ENCODE measurements at places on chromosomes 2 and 18.

DNA sequence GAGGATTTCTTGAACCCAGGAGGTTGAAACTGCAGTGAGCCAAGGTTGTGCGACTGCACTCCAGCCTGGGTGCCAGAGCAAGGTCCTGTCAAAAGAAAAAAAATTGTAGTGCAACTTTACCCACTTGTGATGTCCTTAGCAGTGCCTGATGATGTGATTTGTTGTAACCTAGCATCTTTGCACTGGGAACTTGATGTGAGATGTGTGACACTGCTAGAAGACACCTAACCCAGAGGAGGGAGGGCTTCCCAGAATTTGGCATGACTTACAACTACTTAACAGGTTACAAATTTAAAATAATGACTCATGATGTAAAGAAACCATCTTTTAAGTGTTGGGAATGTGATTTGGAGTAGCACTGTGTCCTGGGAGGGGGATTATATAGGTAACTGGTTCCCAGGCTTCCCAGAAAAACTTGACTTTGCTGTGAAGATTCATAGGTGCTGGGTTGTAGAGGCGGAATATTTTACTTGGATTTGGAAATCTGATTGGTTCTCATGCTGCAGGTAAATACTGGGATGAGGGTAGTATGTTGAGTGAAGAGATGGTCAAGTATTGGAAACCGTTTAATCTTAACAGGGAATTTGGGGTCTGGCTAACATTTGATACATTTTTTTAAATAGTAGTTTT, 3.7 kb downstream of the EEF1B2 start:
- DNase-seq = no peak

GRCh38 chr2:165844216-165844615, 50.2 kb upstream of the GALNT3 start:
- no peak for DNase-seq

- DNase-seq = no peak
These were observed 55.2 kb downstream of the ADCYAP1 start for GRCh38 chr18:959854-960253.

- no peak for DNase-seq
These were observed 540.4 kb upstream of the DSEL start for GRCh38 chr18:68056936-68057335.

GRCh38 chr2:241860184-241861078, 1.7 kb upstream of the PDCD1 start:
- peak; percentile 27 for DNase-seq

GRCh38 chr2:182186132-182186735, 200.6 kb downstream of the PPP1R1C start:
- DNase-seq = peak; percentile 87

DNA sequence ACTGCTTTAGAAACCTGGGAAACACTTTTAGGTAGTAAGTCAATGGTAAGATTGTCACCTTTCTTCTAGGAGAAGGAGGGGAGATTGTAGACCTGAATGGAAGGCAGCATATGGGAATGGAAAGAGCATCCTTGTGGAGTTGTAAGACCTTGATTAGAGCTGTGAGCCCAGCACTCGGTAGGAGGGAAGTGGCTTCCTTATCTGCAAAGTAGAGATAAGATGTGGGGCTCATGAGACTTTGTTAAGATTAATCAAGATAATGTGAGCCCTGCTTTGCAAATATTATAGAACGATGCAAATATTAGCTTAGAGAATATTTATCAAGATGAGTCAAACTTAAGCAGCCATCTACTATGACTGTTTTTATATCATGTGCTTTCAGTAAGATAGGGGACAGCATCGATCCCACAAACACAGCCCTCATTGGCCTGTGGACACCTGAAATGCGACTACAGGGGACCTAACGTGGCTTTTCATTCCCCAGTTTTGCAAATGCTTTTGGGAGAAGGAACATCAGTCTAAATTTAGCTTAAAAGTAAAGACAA, 243.7 kb downstream of the LTBP1 start:
- no peak for DNase-seq

DNA sequence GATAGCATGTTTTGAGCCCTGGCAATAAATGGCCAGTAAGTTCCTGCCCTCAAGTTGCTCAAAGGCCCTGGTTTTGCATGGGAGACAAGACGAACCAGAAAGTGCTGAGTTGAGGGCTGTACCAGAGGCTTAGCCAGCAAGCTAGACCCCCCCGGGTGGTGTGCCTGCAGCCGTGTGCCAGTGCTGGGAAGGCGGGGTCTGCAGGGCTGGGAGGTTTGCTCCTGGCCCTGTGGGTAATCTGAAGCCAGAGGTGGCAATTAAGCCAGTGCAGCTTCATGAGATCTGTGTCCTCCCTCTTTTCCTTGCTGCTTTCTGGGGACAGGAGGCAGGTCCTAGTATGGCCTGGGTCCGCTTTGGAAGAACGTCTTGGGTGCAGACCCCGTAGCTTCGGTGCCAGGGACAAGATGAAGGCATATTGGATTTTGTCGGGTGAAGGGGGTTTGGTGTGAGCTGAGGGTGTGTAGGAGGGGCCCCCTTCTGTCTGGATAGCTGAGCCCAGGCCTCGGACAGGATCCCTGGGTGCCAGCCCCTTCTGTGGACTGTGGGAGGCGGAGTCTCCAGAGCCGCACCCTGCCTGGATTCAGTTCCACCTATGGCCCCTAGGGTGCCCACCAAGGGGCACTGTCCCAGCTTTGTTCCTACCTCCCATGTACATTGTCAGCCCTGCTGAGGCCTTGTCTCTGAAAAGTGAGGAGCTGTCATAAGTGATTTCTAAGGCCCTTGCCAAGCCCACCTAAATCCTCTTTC, 15.6 kb downstream of the ATOH8 start:
- peak; percentile 63 for DNase-seq

DNA sequence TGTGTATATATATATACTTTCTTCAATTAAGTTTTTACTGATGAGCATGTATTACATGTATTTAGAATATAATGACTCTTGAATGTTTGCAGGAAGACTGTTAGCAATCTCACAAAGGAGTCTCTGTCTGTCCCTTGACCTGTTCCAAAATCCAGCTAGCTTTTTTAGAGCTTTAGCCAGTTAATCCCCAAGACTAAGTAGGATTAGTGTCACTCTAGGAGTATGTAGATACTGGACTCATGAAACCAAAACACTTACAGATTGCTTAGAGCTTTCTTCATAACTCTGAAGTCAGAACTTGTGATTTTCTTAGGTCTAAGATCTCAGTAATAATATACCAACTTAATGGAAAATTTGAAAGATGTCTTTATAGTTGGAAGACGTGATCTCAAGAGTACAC, 2.2 kb downstream of the UBXN4 start:
- DNase-seq = no peak

- no peak for DNase-seq
These were observed 76.1 kb downstream of the CABYR start for GRCh38 chr18:24214913-24215312.

- DNase-seq = no peak
These were observed 760.2 kb upstream of the SLC39A10 start for GRCh38 chr2:194896871-194897270.

DNA sequence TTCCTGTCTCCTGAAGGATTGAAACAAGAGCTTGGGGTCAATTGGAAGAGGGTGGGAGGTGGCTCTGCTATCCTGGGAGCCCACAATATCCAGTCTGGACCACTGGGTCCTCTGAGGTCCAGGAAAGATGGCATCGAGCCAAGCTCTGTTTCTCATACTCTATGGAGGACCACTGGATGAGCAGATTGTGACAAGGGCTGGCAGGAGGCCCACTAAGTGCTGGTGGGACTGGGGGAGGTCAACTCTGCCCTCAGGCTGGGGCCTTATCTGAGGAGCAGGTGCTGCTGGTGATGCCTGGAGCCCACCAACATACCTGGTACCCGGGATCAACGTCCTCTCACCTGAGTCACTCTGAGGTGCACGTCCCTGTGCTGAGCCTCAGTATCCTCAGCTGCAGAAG, 142.4 kb downstream of the NDUFA10 start:
- no peak for DNase-seq

DNA sequence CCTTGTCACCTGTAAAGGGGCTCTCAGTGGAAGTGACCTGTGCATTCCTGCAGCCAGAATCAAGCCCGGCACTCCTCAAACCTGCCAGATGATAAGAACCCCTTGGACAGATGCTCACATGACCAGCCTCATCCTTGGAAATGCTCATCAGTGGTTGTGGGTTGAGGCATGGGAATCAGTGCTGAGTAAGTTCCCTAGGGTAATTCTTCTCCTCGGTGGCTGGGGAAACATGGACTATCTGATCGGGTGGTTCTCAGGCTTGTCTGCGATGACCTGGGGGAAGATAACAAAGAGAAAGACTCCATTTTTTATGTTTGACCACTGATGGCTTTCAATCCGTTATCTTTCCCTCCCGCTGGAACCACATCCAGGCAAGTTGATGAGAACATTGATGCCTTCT, 84.0 kb downstream of the SPP2 start:
- DNase-seq = no peak

- DNase-seq = no peak
These were observed 176.6 kb upstream of the TACR1 start for GRCh38 chr2:75375646-75376582.

DNA sequence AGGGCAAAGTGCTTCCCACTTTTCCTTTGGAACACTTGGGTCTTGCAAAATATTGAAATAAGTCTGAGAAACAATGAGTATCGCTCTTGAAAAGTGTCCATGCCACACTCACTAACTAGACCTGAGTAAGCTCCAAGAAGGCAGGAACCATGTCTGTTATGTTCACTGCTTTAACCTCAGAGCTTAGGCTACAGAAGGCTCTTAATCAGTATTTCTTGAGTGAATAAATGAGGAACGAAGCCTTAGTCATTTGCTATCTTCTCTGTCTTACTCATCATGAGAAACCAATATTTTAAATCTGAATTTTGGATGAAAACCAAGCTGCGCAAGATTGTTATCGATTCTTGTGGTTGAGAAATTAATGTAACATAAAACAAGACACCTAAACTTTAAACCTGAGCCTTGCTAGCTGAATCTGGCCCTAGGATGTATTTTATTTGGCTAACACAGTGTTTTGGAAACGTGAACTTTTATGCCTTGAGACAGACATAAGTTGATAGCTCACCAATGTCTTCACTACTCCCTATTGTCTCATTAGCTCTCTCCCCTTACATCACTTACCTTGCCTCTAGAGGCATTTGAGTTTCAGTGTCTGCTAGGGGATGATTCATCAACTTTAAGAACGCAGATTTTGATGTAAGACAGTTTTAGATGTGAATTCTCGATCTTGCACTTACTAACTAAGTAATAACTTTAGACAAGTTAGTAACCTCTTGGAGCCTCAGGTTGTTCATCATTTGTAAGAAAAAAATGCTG, 392.8 kb upstream of the MEIS1 start:
- no peak for DNase-seq

DNA sequence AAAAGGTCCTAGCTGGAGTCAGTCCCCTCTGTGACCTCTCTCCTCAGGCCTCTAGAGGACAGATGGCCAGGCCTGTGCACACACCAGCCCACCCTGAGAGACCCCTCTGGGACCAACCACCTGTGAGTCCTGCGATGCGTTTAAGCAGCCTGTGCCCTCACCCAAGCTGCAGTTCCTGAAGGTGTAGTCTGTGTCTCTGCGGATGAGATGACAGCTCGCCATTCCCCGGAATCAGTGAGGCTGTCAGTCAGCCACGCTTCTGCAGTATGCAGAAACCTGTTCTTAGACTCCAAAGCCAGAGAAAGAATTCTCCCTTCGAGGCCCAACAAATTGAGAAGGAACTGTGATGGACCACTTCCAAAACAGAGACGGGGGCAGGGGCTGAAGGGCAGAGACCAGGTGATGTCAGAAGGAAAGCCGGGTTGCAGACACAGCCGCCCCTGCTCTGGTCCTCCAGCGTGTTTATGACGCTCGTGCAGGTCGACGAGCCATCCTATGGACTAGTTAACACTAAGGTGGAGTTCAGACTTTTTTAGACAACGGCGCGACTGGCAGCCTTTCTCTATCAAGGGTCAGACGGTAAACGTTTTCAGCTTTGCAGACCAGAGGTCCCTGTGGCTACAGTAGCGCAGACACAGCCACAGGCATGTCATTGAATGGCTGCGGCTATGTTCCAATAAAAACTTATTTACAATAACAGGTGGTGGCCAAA, 10.2 kb downstream of the MTERF4 start:
- no peak for DNase-seq

DNA sequence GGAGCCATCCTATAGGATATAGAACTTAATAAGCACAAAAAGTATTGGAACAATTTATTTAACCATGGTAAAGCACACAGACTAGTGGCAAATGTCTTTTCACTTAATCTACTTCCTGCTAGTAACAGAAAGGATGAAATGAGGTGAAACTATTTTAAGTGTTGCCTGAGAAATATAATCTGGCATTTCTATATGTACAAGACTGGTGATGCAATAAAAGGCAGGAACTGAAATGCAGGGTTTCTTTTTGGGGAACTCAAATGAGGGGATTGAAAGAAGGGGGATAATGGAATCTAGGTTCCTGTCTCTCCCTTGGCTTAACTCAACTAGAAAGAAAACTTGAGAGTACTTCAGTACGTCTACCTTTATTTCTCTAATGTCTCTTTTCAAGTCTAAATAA, 122.3 kb downstream of the MEMO1 start:
- DNase-seq = no peak

GRCh38 chr2:126781806-126782205, 116.9 kb upstream of the TEX51 start:
- DNase-seq = no peak

DNA sequence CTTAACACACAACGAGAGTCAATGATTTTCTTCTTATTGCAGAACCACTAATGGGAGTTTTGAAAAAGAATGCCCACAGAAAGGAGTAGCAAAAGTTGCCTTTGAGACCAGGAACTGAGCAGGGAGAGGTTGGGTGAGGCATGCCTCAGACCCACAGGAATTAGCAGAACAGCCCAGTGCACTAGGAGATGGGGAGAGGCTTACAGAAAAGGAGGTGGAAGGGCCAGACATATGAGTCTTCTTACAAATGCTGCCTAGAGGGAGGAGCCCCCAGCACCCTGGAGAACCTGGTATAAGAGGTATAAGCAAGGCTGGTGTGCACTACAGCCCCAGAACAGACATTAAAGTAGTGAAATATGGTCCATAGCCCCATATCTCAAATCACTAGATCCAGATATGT, 162.0 kb downstream of the DTNA start:
- DNase-seq = no peak

DNA sequence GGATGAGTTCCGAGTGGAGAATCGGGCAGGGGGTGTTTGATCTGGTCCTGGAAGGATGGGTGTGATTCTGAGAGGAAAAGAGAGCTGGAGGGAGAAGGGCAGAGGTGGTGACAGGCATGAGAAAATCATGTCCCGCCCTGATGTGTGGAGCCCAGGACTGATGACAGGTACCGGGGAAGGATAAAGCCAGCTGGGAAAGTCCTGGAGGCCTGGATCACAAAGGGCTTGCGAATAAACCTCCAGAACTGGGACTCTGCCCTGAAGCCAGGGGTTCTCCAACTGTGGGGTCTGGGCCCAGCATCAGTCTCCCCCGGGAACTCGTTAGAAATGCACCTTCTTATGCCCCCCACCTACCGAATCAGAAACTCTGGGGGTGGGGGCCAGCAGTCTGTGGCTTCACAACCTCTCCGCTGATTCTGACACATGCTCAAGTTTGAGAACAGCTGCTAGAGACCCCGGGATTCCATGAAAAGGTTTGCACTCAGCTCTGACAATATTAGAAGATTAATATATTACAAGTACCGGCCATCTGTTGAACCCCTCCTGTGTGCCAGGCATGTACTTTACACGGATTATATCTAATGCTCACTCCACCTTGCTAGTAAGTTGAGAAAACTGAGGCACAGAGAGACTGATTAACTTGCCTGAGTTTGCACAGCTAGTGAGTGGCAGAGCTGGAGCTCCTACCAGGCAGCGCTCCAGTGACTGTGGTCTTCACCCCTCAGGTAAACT, 8.0 kb downstream of the TNFRSF11A start:
- no peak for DNase-seq

Measured in NCI-H1694 (cell line).